ELF-1 (cell line): ENCODE measurements at places on chromosomes 11 and 22.

GRCh38 chr11:3202305-3202704 is 16.3 kb downstream of the MRGPRG start:
- no peak for DNase-seq

DNA sequence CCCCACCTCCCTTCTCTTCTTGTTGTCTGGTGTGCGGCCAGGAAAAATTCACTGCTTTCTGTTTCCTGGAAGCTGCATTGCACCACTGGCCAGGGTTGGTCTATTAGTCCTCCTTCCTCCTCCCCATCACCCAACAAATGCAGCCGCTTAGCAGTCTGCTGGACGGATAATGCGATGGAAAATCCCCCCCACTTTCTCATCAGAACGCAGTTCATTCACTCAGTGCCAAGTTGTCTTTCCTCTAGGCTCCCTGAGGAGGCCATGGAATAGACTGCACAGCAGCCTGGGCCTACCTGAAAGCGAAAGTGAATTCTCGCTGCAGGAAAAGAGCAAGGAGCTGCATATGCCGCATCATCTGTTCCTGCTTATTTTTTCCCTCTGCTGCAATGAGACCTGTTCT is 513.6 kb downstream of the METTL15 start:
- DNase-seq, result no peak

DNA sequence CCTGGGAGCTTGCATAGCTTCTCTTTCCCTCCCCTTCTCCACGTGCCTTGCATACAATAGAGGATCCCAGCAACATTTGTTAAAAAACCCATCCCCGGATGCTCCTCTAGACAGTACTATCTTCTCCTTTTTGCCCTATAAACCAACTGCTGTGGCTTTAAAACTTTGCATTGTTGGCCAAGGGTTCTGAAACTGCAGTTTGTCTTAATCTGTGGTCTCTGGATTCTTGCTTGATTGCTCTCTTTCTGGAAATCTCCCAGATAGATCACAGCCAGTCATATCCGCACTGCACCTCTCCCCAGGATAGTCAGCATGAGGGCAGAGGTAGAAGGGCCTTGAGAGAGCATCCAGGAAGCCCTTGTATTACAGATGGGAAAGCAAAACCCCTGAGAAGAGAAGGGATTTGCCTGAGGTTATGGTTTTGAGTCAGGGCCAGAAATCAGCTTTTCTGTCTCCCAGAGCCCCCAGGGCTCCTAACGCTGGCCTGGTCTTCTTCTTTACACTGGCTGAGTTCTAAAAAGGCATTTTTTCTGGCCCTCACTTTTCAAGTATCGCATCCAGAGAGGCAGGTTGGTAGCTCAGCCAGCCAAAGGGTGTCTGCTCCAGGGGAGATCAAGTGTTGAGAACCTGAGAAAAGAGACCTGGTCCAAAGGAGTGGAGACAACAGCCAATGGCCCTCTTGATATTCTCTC is 70.6 kb downstream of the ADM start:
- peak; percentile 30 for DNase-seq

DNA sequence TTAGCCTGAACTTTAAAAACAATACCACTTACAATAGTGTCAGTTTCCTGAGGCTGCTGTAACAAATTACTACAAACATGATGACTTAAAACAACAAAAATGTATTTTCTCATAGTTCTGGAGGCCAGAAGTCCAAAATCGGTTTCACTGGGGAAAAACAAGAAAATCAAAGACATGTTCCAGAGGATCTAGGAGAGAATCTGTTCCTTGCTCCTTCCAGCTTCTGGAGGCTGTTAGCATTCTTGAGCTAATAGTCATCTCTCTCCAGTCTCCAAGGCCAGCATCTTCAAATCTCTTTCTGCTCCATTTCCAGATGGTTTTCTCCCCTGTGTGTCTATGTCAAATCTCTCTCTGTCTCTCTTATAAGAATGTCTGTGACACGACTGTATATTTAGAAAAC is 67.6 kb upstream of the TEAD1 start:
- DNase-seq, result no peak

- DNase-seq, result no peak
Observed at GRCh38 chr11:2683806-2684205, 16.0 kb downstream of the KCNQ1OT1 start.

- no peak for DNase-seq
Observed at GRCh38 chr22:26038365-26038764, 130.9 kb upstream of the SEZ6L start.

DNA sequence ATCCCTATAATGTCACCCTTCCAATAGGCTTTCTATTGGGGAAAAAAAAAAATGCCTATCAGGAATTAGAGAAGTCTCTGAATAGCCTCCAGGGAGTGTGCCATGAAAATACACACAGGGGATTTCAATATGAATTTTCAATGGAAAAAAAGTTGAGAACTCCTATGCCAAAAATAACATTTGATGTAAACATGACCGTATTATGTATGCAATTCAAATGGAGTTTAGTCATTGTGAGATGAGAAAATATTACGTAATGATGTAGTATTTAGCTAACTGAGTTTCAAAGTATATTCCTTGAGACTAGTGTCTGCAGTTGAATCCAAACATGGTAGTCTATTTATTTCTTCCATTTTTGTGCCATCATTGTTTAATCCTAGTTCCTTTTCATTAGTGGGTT is 182.3 kb downstream of the BLID start:
- DNase-seq, result no peak

- no peak for DNase-seq
Observed at GRCh38 chr22:25143156-25144076, 56.2 kb upstream of the CRYBB3 start.
